ENCODE measurements at places on chromosomes 4 and X.

- DNase-seq = no peak
These were observed 247.8 kb downstream of the TEX13A start for GRCh38 chrX:104972737-104973136.

- DNase-seq = no peak
These were observed 6.4 kb downstream of the TCEAL8 start for GRCh38 chrX:103248553-103248952.

DNA sequence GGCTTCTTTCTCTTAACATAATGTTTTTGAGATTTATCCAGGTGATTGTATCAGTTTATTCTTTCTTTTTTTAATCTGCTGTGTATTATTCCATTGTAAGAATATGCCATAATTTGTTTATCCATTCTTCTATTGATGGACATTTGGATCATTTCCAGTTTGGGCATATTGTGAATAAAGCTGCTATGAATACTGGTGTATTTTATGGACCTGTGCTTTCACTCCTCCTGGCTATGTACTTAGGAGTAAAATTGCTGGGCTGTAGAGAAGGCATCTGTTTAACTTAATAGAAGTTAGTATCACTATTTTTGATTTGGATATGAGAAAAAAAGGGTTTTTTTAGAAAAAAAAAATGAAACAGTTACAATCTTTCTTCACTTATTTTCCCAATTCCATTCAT, 50.0 kb upstream of the FAM9C start:
- no peak for DNase-seq

GRCh38 chrX:123773258-123773988, 40.6 kb upstream of the THOC2 start:
- no peak for DNase-seq

DNA sequence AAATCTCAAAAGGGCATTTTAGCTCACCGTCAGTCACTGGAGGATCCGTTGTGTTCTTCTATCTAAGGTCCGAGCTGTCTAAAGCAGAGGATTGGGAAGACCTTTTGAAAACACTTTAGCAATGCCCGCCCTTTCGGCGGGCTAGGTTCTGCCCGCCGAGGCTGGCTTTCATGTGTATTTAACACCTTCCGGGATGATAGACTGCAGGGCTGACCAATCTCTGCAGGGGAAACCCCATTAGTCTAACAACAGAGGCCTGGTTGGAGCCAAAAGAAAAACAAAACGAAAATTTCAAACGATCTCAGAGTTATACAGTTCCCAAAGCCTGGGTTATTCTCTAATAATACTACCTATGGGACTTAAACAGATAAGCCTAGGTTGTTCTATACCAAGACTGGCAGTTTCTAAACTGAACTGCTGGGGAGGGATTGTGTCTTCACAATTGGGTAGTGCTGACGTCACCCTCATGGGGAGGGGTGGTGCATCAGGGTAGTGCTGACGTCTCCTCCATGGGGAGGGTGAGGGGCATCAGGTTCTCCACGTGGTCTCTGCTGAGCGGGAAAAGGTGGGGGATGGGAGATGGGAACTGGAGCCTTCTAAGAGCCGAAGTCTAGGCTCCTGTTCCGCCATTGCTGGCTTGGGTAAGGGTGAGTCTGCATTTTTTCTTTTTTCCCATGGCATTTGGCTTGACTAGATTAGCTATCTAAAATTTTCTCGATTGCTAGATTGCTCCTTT, 14.8 kb upstream of the CUL4B start:
- DNase-seq = no peak

DNA sequence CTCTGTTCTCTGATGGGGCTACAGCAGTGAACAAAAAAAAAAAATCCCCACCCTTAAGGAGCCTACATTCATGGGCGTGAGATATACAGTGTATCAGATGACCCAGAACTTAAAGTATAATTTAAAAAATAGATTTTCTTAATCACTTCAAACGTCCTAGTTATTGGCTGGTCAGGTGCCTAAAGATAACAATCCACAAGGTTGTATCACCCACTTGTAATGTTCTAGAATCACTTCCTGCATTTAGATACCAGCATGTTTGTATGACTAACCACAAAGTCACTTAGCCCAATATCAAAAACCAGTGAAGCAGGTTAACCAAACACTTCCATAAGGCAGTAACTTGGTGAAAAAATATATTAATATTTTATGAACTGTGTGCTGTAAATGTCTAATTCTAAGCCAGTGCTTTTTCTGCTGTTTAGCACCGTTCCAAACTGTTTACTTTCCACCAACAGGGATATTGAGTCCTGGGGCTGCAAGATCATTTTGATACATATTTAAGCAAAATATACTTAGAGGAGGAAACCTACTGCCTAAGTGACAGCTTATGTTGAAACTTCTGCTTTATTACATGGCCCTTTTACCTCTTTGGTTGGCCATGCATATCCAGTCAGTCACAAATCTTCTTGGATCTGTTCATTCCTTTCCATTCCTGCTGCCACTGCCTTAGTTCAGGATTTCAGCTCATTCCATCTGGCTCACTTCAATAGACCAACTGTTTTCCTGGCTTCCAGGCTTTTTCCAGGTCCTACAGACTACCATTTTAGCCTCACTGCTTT, 43.3 kb downstream of the CD40LG start:
- no peak for DNase-seq

- no peak for DNase-seq
These were observed 127.0 kb downstream of the PDS5A start for GRCh38 chr4:39850727-39851126.

DNA sequence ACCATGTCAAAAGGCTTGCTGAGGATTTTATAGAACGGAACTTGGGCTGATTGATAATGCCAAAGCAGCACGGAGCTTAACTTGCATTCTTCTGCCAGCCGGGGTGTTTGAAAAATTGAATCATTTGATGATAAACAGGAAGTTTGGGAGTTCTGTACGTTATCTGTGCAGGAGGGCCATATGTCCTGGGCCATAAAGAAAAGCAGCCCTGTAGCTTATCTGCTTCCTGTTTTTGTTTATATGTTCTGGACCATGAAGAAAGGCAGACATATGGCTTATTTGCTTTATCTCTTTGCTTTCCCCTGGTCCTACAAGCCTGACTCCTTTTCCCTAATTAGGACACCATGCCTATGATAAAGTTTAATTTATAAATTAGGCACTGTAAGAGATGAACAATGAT, 62.4 kb downstream of the HOPX start:
- DNase-seq = no peak
